Stimulated activated naive CD8-positive, alpha-beta T cell treated with anti-CD3 and anti-CD28 coated beads, Interleukin-15, Interleukin-2, amounts not matched to agents 100 U/mL and 50 U/mL, for 24 hours (primary cell): ENCODE measurements at places on chromosomes 11 and 22.

DNA sequence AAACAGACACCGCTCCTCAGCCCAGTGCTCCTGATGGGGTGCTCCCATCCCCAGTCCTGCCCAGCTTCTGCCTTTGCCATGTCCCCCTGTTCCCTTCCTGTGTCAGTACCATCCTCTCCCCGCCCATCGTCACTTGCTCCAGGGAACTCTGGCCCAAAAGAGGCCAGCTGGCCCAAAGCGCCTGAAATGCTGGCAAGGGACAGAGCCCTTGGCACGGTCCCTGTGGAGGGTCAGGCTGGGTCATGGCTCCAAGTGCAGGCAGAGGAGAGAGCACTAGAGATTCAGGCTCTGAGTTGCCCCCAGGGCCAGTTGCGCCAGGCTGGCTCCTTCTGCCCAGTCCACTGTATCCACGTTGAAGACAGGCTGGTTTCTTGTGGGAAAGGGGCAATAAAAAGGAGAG lies 8.4 kb upstream of the HDHD5 start:
- no peak for DNase-seq

DNA sequence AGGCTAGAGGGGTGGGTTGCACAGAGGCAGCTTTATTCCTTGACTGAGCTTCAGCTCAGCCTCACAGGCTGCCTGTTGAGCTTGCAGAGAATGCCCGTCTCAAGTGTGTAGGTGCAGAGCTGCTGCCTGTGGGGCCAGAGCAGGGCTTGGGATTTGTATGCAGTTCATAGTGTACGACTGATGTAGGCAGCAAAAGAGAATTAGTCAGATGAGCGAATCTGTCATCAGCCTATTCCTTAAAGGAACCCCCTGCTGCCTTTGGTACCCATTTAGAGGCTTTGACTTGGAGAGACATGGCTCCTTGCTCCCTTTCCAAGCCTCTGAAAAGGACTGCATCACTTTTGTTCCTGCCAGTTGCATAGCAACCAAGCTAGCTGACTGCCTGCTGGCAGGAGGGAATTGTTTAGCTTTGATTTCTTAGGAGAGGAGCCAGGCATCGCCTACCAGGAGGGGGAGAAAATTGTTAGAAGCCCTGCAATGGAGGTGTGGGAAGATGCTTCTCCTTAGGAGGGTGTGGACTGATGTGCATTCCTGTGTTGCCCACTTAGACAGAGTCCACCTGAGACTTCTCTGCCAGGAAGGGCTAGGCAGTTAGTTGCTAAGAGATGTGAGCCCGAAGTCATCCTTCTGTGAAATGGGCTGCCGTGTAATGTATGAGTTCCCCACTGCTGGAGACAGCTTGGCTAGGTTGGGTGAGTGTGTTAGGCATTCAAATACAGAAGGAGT lies 10.9 kb downstream of the ACO2 start:
- DNase-seq: no peak

- no peak for DNase-seq
Observed at GRCh38 chr11:70367071-70367470, 31.3 kb upstream of the CTTN start.

- DNase-seq: no peak
Observed at GRCh38 chr11:2571598-2572281, 126.9 kb downstream of the KCNQ1 start.

- DNase-seq: no peak
Observed at GRCh38 chr11:11010624-11011127, 152.8 kb upstream of the ZBED5 start.

DNA sequence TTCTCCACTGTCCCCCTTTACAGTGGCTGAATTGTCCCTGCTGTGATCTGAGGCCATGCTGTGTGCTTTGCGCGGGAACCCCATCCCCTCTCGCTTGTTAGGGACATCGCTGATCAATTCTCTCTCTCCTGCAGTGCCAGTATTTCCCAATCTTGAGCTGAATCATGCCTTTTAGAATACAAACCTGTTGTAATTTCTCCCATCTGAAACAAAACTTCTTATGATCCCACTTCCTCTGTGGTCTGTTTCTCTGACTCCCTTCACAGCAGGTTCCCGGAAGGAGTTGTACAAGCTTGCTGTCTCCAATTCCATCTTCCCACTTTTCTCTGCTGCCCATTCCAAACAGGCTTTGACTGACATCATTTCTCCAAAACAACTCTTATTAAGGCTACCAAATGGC lies 16.8 kb downstream of the ADAMTS15 start:
- DNase-seq: no peak

DNA sequence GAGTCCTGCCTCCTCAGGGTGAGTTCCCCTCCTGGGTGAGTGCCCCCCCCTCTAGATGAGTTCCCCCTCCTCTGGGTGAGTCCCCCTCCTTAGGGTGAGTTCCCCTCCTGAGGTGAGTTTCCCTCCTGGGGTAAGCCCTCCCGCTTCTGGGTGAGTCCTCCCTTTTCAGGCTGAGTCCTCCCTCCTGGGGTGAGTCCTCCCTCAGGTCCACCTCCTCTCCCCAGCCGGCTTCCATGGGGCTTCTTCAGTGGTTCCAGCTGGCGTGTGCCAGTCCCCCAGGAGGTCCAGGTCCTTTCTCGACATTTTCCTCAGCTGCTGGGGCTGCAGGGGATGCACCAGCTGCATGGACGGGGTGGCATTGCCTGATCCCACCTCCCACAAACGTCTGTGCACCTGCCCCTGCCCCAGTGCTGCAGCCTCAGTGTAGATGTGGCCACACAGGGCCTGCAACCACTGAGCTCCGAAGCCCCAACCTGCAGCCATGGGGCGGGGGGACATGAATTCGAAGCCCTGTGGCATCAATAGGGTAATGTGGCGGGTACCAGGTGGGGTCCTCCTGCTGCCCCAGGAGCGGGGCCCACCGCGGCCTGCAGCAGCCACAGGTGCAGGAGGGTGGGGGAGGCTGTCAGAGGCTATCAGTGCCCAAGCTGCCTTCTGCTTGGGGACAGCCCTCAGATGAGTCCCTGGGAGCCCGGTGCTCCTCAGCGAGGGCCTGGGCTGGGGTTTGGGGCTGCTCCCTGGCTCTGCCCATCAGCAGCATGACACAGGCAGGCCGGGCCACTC lies 101.3 kb upstream of the FGF3 start:
- no peak for DNase-seq

- no peak for DNase-seq
Observed at GRCh38 chr11:46102843-46103242, 18.4 kb downstream of the PHF21A start.

- peak; percentile 88 for DNase-seq
Observed at GRCh38 chr22:45645526-45646414, 25.9 kb upstream of the ATXN10 start.

DNA sequence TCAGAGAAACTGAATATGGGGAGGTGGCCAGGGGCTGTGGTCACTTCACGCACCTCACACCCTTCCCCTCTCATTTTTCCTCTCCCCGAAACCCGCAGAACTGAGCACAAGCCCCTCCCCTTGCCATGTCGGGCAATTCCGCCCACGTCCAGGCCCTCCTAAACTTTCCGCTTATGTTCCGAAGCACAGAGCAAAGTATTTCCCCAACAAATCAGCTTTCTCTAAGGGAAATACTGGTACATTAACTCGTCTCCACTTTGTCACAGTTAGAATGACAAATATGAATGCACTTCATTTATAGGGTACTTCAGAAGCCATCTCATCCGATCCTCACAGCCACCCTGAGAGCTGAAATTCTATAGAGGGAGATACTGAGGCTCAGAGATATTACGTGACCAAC lies 94.7 kb upstream of the TMEM45B start:
- DNase-seq: no peak

GRCh38 chr11:118609380-118610224 lies 2.2 kb downstream of the PHLDB1 start:
- DNase-seq: peak; percentile 56

GRCh38 chr22:27993201-27993635 lies 74.2 kb upstream of the PITPNB start:
- DNase-seq: no peak
